ENCODE measurements at places on chromosomes 7 and 10. TPM values are rescaled to one million over a fixed set of nuclear protein-coding genes. Genes with fewer than 3 reads are reported as not detected.

TRIM56 gene
- 62.6 TPM for total RNA-seq

VSTM4 gene
- total RNA-seq: not detected

FAM241B gene
- 25.2 TPM for total RNA-seq

KIAA1549 gene
- total RNA-seq: 7.2 TPM

CYP3A7 gene
- 0.86 TPM for total RNA-seq

CREB5 gene
- 12.9 TPM for total RNA-seq

KEL gene
- total RNA-seq: not detected

LRGUK gene
- 0.52 TPM for total RNA-seq

CPVL gene
- total RNA-seq: 43.5 TPM

ARPC1A gene
- 146 TPM for total RNA-seq

UCMA gene
- total RNA-seq: not detected

OR6B1 gene
- total RNA-seq: not detected

BTBD16 gene
- total RNA-seq: not detected

NPC1L1 gene
- 46.0 TPM for total RNA-seq

ADAP1 gene
- total RNA-seq: 220 TPM

DNA sequence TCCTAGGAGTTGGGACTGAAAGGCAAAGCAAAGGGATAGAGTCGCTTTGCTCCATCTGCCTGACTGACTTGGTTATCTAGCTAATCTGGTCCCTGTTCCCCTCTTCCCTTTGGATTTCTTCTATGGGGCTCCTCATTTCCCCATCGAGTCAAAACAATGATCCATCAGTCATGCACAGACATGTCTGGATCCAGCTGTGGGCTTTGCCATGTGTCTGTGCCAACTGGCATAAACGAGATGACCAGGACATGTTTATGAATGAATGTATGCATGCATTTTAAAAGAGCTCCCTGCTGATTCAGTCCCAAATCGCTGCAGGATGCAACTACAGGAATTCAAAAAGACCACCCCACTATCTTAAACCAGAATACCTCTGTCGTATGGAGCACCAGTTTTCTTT lies 122.0 kb downstream of the ARL4A start:
- DNase-seq: no peak

- no peak for DNase-seq
These were observed 3.3 kb upstream of the ZNF746 start for GRCh38 chr7:149500910-149501309.

GRCh38 chr10:110725801-110726630 lies 81.9 kb downstream of the RBM20 start:
- DNase-seq: peak; percentile 4

- DNase-seq: no peak
These were observed 16.5 kb downstream of the DENND10 start for GRCh38 chr10:119120413-119120867.

GRCh38 chr10:5544216-5544805 lies 19.6 kb downstream of the CALML3 start:
- DNase-seq: peak; percentile 54

DNA sequence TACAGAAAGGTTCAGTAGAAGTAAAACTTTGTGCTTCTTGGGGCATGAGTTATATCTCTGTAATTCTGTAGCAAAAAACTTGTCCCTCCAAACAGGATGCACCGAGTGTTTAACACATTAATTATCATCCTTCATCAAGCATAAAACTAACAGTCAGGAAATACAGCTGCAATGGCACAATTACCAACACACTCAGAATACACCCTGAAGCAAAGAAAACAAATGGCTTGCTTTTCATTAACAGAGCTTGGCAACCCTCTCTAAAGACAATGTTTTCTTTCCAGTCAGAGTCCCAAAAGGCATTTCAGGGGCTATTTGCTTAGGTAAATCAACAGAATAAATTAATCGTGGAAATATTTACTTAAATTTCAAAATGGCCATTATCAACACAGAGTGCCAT lies 107.7 kb downstream of the ICA1 start:
- DNase-seq: no peak

DNA sequence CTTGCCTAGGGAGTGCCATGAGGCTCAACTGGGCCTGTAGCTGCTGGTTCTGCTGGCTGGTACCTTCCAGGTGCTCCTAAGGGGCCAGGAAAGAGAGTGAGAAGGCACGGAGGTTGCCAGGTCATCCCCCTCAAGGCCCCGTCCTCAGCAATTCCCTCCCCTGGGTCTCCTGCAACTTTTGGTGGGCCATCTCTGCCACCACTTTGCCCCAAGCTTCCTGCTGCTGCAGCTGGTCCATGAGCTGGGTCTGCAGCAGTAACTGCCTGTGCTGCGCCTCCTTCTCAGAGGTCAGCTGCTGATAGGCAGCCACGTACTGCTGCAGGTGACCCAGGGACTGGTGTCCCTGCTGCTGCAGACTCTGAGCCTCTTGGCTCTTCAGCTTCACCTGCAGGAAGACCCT lies 17.3 kb upstream of the MTPAP start:
- DNase-seq: no peak

- no peak for DNase-seq
These were observed 39.1 kb upstream of the TMEM236 start for GRCh38 chr10:17712717-17713471.

DNA sequence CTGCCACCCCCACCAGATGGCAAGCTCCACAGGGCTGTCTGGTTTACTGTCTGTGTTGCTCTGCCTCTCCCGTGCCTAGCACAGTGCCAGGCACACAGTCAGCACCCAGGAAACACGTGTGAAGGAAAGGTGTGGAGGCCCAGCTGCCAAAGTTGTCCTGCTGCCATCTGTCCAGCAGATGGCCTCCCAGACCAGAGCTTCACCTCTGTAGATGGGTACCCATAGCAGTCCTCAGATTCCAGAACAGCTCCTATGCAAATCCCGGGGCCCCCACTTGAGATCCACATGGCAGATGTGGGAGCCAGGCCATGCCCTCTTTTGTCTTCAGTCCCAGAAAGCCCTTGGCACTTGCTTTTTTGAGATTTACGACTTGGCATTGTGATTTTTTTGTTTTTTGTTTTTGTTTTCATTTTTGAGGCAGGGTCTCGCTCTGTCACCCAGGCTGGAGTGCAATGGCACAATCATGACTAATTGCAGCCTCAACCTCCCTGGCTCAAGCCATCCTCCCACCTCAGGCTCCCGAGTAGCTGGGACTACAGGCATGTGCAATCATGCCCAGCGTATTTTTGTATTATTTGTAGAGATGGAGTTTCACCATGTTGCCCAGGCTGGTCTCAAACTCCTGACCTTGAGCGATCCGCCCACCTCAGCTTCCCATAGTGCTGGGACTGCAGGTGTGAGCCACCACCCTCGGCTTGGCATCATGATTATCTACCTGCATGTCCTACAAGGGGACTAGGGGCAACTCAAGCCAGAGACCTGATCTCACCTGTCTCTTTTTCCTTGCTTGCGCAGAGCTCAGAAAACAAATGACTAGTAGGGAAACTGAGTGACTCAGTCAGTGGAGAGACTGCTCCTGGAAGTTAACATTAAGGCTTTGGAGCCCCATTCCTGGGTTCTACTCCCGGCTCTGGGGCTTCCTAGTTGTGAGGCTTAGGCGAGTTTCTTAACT lies 16.9 kb upstream of the PALD1 start:
- peak; percentile 68 for DNase-seq

- peak; percentile 9 for DNase-seq
These were observed 166.4 kb upstream of the ADO start for GRCh38 chr10:62638062-62638477.

DNA sequence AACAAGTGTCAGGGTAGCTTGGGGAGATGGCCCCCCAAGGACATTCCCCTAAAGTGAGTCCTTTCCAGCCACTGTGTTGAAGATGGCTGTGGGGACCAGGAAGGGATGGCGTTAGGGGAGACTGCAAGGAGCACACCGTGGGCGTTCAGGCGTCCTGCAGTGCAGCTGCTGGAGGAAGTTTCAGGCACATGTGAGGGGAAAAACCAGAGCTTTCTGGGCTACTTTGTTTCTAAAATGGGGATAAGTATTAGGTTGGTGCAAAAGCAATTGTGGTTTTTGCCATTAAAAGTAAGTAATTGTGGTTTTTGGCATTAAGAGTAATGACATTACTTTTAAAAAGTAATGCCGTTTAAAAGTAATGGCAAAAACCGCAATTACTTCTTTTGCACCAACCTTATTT lies 14.3 kb downstream of the PRF1 start:
- DNase-seq: no peak

DNA sequence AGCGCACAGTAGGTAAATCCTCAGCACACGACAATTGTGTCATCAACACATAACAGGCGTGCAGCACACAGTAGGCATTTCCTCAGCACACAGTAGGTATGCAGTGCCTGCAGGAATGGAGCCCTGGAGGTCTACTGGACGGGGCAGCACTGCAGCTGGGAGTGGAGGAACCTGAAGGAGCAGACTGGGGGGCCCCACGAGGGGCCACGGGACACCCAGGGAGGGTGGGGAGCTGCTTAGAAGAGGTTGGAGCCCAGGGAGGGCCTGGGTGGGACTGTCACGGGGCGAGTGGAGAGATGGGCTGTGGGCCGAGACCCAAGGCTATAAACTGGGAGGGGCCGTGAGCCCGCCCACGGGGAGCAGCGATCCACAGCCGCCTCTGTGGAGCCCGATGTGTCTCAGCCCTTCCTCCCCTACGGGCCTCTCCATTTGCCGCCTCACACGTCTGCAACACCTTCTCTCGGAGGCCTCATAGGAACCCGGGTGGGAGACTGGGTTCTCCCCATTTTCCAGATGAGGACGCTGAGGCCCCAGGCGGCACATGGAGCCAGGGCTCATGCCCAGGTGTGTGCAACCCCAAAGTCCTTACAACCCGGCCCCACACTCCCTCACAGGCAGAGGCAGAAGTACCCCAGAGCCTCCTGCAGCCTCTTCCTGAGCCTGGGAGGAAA lies 101.5 kb downstream of the MICALL2 start:
- no peak for DNase-seq

- no peak for DNase-seq
These were observed 149.7 kb downstream of the NPSR1 start for GRCh38 chr7:34807548-34808340.
